Pulmonary artery endothelial cell (primary cell): ENCODE measurements at places on chromosomes 2 and 18. TPM values are rescaled to one million over a fixed set of nuclear protein-coding genes. Genes with fewer than 3 reads are reported as not detected.

Gene CCDC74A
- 3.4 and 3.8 TPM in 2 replicates for total RNA-seq

Gene RMND5A
- 49.1 and 61.4 TPM in 2 replicates for total RNA-seq

Gene COLEC11
- total RNA-seq, result 0.13 and 0.35 TPM in 2 replicates

Gene OR6B2
- not detected in 2 replicates for total RNA-seq

Gene SNED1
- 12.8 and 16.6 TPM in 2 replicates for total RNA-seq

Gene CFC1
- not detected in 2 replicates for total RNA-seq

Gene IL18R1
- total RNA-seq, result 3.7 and 8.3 TPM in 2 replicates

Gene EPB41L3
- 92.4 and 122 TPM in 2 replicates for total RNA-seq

Gene TGOLN2
- 132 and 163 TPM in 2 replicates for total RNA-seq

Gene TM4SF20
- total RNA-seq, result not detected in 2 replicates

Gene NT5DC4
- total RNA-seq, result not detected in 2 replicates

Gene PMAIP1
- total RNA-seq, result 13.7 and 20.6 TPM in 2 replicates

Gene CTAGE1
- not detected in 2 replicates for total RNA-seq

Gene CCBE1
- total RNA-seq, result 1.3 and 2.4 TPM in 2 replicates

Gene CFAP221
- 1.1 TPM in 1 of 2 replicates, not detected in the other for total RNA-seq

Gene LHCGR
- total RNA-seq, result not detected in 2 replicates

Gene ZNF892
- 5.1 and 8.6 TPM in 2 replicates for total RNA-seq

Gene APLF
- total RNA-seq, result 4.2 and 4.8 TPM in 2 replicates

Gene GRHL1
- 0.53 and 1.2 TPM in 2 replicates for total RNA-seq

Gene FBLN7
- 2.0 and 4.0 TPM in 2 replicates for total RNA-seq

Gene DLX1
- total RNA-seq, result 0.07 and 0.11 TPM in 2 replicates

Gene SLC4A5
- total RNA-seq, result 0.04 TPM in 1 of 2 replicates, not detected in the other

Gene LGALSL
- total RNA-seq, result 2.7 and 4.5 TPM in 2 replicates

Gene IL36RN
- not detected in 2 replicates for total RNA-seq

Gene NPAS2
- 9.8 and 21.6 TPM in 2 replicates for total RNA-seq

Gene MZT2B
- total RNA-seq, result 92.2 and 215 TPM in 2 replicates

Gene ANKRD30B
- total RNA-seq, result not detected in 2 replicates

Gene DBI
- total RNA-seq, result 99.0 and 107 TPM in 2 replicates

Gene MROH2A
- not detected in 2 replicates for total RNA-seq

Gene TMEM163
- total RNA-seq, result 0.81 and 2.2 TPM in 2 replicates

Gene IL1RL1
- 108 and 144 TPM in 2 replicates for total RNA-seq

Gene SALL3
- 0.20 and 1.1 TPM in 2 replicates for total RNA-seq

Gene CIDEA
- 0.20 TPM in 1 of 2 replicates, not detected in the other for total RNA-seq

Gene RNU2-63P
- 66.2 TPM in 1 of 2 replicates, not detected in the other for total RNA-seq

Gene MYO3B
- total RNA-seq, result under 0.01 TPM in 1 of 2 replicates, not detected in the other

Gene CPO
- not detected in 2 replicates for total RNA-seq

Gene SH3RF3
- 6.3 and 7.4 TPM in 2 replicates for total RNA-seq

Gene LDAH
- total RNA-seq, result 18.9 and 33.1 TPM in 2 replicates

Gene PTPRN
- not detected in 2 replicates for total RNA-seq

Gene MMADHC
- total RNA-seq, result 174 and 204 TPM in 2 replicates

Gene ABCA12
- under 0.01 TPM in 2 replicates for total RNA-seq

Gene HOXD11
- not detected in 2 replicates for total RNA-seq

Gene CNDP1
- total RNA-seq, result not detected in 2 replicates
